ENCODE measurements at places on chromosomes 13 and 19. TPM values are rescaled to one million over a fixed set of nuclear protein-coding genes. Genes with fewer than 3 reads are reported as not detected.
A peak's percentile ranks its signal among the peaks of the same experiment; 100 is the strongest.

DNA sequence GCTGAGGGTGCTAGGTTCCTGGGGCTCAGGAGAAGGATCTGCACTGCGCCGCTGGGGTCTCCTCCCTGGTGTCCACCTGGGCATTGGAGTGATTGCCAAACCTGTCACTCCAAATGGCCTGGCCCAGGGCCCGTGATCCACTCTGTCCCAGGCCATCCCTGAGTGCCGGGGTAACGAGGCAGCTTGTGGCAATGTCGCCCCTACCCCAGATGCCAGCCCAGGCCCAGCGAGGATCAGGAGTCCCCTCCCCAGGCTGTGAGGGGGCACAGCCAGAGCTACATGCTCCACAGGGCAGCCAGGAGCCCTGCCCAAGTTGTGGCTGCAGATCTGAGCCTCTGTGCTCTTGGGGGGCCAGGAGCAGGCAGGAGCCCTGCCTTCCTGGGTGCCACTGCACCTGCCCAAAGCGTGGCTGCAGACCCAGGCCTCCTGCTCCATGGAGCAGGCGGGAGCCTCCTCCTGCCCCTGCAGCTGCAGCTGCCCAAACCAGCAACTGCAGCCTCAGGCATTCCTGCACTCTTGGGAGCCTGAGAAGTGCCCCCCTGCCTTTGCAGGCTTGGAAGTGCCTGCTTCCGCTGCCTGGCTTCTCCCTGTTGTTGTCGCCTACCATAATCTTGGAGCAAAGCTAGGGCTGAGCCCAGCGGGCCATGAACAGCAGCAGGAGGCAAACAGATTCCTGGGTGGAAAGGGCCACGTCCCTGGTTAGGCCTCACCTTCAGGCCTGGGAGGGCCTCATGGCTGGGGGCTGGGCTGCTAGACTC, 4.6 kb downstream of the IGFL4 start:
- H3K4me1 ChIP-seq: peaks cover 19% of the 10 kb centered on the region
- no peak for DNase-seq

The KLK4 gene
- not detected for total RNA-seq

DNA sequence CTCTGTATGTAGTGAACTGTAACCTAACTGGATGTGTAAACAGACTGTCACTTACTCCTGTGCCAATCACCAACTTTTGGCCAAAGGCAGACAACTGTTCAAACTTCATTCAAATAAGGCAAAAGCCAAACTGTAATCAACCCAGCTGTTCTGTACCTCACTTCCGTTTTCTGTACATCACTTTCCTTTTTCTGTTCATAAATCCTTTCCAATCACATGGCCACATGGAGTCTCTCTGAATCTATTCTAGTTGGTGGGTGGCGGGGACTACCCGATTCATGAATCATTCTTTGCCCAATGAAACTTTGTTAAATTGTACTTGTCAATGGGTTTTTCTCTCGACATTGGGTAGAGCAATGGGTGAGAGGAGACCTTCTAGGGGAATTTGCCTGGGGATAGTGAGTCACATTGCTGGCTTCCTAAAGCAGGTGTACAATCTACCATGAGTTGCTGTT, 178.3 kb upstream of the RFC3 start:
- no peaks in the 10 kb centered on the region for H3K36me3 ChIP-seq
- peak overlapping the region; percentile 97 for H3K27ac ChIP-seq
- no peak overlapping the region for H3K4me3 ChIP-seq
- DNase-seq: peak; percentile 43
- H3K4me1 ChIP-seq: peaks cover 83% of the 10 kb centered on the region

DNA sequence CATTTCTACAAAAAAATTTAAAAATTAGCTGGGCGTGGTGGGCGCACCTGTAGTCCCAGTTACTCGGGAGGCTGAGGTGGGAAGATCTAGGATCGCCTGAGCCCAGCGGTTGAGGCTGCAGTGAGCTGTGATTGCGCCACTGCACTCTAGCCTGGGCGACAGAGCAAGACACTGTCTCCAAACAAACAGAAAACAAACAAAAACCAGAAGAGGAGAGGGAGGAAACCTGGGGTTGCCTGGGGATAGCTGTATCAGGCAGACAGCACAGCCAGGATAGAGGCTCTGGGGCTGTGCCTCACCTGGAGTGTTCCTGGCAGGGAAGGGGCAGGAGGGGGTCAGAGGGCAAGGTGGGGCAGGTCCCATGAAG, 2.6 kb upstream of the POLR2E start:
- DNase-seq: peak; percentile 89
- no peaks in the 10 kb centered on the region for H3K36me3 ChIP-seq
- H3K27me3 ChIP-seq: no peaks in the 10 kb centered on the region
- peak overlapping the region; percentile 100 for H3K27ac ChIP-seq
- peaks cover 79% of the 10 kb centered on the region for H3K4me1 ChIP-seq

DNA sequence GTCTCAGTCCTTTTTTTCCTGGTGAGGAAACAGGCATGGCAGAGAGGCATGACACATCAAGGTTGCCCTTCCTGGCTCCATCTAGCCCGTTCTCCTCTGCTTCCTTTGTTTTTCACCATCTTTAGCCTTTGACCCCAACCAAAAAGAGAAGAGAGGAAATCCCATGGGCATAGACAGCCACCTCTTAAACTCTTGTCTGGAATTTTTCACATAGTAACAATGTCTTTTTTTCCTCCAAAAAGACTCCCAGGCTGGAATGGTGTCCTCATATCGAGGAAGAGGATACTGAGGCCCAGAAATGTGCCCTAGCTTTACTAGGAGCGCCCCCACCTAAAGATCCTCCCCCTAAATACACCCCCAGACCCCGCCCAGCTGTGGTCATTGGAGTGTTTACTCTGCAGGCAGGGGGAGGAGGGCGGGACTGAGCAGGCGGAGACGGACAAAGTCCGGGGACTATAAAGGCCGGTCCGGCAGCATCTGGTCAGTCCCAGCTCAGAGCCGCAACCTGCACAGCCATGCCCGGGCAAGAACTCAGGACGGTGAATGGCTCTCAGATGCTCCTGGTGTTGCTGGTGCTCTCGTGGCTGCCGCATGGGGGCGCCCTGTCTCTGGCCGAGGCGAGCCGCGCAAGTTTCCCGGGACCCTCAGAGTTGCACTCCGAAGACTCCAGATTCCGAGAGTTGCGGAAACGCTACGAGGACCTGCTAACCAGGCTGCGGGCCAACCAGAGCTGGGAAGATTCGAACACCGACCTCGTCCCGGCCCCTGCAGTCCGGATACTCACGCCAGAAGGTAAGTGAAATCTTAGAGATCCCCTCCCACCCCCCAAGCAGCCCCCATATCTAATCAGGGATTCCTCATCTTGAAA, at the start of gene GDF15:
Gene GDF15, plus strand, starts transcription at position 484 of the 868 bp plus-strand sequence. Its CDS starts 32 bp downstream, at position 516.
- H3K27me3 ChIP-seq: no peaks in the 10 kb centered on the region
- DNase-seq: peak; percentile 95
- H3K27ac ChIP-seq: peak within 1 kb of the TSS; percentile 80
- H3K36me3 ChIP-seq: peaks cover 4% of the 10 kb centered on the region

DNA sequence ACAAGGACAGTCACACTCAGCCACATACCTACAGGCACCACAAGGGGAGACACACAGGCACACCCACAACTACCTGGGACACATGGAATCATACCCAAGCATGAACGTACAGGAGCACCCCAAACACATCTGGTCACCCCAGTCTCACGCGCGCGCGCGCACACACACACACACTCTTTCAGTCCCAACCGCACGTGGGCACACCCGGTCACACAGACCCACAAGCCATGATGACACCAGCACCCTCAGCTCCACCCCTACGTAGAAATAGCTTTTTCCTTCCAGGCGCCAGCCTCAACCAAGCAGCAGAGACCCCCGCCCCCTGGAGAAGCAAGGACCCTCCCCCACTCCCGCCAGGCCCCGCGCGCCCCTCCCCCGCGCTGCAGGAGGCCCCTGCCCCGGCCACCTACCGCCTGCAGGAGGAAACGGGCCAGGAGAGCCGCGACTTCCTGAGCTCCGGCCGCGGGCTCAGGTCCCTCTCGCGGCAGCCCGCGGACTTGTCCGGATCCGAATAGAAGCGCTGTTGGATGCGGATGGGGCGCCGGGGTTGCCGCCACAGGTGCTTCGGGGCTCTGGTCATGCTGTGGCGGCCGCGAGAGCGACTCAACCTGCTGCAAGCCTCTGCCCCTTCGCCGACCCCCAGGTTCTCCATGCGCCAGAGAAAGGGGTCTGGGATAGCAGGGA, 6.4 kb upstream of the PDE4C start:
- 0 out of 3 replicates have a peak, but pooled peaks cover 4% of the 10 kb centered on the region for H3K27me3 ChIP-seq
- H3K27ac ChIP-seq: no peak overlapping the region
- no peaks in the 10 kb centered on the region for H3K36me3 ChIP-seq
- H3K4me1 ChIP-seq: peaks cover 20% of the 10 kb centered on the region
- DNase-seq: no peak

- H3K27ac ChIP-seq: no peak overlapping the region
- DNase-seq: peak; percentile 58
- H3K4me3 ChIP-seq: no peak overlapping the region
- H3K36me3 ChIP-seq: no peaks in the 10 kb centered on the region
- H3K4me1 ChIP-seq: no peaks in the 10 kb centered on the region
- H3K27me3 ChIP-seq: no peaks in the 10 kb centered on the region
Measured at GRCh38 chr13:39612023-39612637, 9.1 kb upstream of the LHFPL6 start.

- H3K27ac ChIP-seq: no peak overlapping the region
- no peaks in the 10 kb centered on the region for H3K4me1 ChIP-seq
- DNase-seq: no peak
Measured at GRCh38 chr13:19150712-19151228, 30.9 kb downstream of the TUBA3C start.

GRCh38 chr13:80340651-80341100, 250 bp downstream of the SPRY2 start:
- DNase-seq: peak; percentile 18
- H3K27ac ChIP-seq: peak overlapping the region; percentile 96
- H3K27me3 ChIP-seq: no peaks in the 10 kb centered on the region

DNA sequence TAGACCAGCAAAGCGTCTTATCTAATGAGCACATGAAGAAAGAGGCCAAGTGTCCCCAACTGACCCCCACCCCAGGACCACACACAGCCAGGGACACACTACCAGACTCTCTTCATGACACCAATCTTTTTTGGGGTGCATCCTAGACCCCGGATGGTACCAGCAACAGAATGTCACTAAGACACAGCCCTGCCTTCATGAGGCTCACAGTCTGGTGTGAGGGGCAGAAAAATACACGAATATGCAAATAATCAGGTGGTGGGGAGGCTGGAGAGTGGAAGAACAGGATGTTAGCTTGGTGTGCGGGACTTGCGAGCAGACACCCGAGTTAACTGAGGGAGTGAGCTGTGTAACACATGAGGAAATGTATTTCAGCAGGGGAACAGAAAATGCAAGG, 17.5 kb downstream of the AKT2 start:
- H3K36me3 ChIP-seq: peaks cover 41% of the 10 kb centered on the region
- peaks cover 19% of the 10 kb centered on the region for H3K4me1 ChIP-seq
- no peak overlapping the region for H3K4me3 ChIP-seq
- no peak for DNase-seq
- H3K27me3 ChIP-seq: no peaks in the 10 kb centered on the region

- H3K4me3 ChIP-seq: no peak overlapping the region
- H3K36me3 ChIP-seq: no peaks in the 10 kb centered on the region
- H3K4me1 ChIP-seq: peaks cover 9% of the 10 kb centered on the region
- no peak overlapping the region for H3K27ac ChIP-seq
Measured at GRCh38 chr13:34165158-34165557, 347.2 kb downstream of the RFC3 start.

The U2AF2 gene
- total RNA-seq: 124 TPM

GRCh38 chr13:26025196-26025595, 26.6 kb downstream of the SHISA2 start:
- no peak overlapping the region for H3K4me3 ChIP-seq
- H3K4me1 ChIP-seq: no peaks in the 10 kb centered on the region

DNA sequence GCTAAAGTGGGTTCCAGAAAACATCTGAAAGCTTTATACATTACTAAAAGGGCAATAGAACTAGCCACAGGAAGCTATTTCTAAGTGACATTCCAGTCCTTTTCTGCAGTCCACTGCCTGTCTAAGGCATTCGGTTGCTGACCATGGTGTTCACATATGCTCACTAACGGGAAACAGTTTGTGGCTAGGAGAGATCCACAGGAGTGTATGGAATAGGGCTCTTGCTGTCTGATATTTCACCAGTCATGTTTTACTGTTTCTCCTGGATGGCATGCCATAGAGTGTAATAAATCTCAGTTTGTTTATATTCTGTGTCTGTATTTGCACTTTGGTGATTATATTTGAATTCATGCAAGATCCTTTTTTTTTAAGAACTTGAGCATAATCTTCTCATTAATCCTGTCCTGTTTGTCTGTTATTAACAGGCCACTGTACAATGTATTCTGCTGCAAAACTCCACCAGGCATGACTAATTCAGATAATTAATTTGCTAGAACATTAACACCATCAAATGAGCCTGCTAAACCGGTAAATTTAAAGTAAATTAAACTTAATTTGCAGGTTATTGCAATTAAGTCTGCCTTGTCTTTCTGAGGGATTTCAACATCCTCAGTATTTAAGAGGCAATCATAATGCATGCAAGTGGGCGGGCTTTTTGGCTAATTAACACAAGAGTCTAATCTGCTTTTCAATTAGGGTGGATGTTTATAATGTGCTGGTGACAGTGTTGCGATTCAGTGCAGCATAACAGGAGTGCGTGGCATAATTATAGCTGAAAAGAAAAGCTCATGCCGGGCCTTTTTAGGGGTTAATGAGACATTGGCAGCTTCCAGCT, 201.3 kb downstream of the POU4F1 start:
- no peaks in the 10 kb centered on the region for H3K27me3 ChIP-seq
- H3K4me1 ChIP-seq: no peaks in the 10 kb centered on the region
- H3K4me3 ChIP-seq: no peak overlapping the region
- no peaks in the 10 kb centered on the region for H3K36me3 ChIP-seq
- DNase-seq: no peak

The HCST gene
- total RNA-seq: 0.24 TPM

GRCh38 chr13:59480396-59481259, 683.1 kb downstream of the DIAPH3 start:
- no peak for DNase-seq
- H3K4me1 ChIP-seq: no peaks in the 10 kb centered on the region
- no peak overlapping the region for H3K4me3 ChIP-seq
- H3K36me3 ChIP-seq: no peaks in the 10 kb centered on the region
- no peak overlapping the region for H3K27ac ChIP-seq

The PSG3 gene
- total RNA-seq: not detected

- H3K27ac ChIP-seq: peak overlapping the region; percentile 82
- no peaks in the 10 kb centered on the region for H3K27me3 ChIP-seq
- peak overlapping the region; percentile 98 for H3K4me3 ChIP-seq
- H3K36me3 ChIP-seq: peaks cover 47% of the 10 kb centered on the region
- DNase-seq: no peak
Measured at GRCh38 chr19:46783670-46784069, 4.7 kb downstream of the SLC1A5 start.

GRCh38 chr13:79417741-79418140, 11.7 kb upstream of the RBM26 start:
- no peak overlapping the region for H3K4me3 ChIP-seq
- no peak overlapping the region for H3K27ac ChIP-seq
- H3K36me3 ChIP-seq: no peaks in the 10 kb centered on the region
- H3K4me1 ChIP-seq: no peaks in the 10 kb centered on the region
- no peaks in the 10 kb centered on the region for H3K27me3 ChIP-seq
